ENCODE measurements at places on chromosomes 2 and 18.

GRCh38 chr18:13120255-13120654, 98.3 kb upstream of the LDLRAD4 start:
- no peak for DNase-seq

DNA sequence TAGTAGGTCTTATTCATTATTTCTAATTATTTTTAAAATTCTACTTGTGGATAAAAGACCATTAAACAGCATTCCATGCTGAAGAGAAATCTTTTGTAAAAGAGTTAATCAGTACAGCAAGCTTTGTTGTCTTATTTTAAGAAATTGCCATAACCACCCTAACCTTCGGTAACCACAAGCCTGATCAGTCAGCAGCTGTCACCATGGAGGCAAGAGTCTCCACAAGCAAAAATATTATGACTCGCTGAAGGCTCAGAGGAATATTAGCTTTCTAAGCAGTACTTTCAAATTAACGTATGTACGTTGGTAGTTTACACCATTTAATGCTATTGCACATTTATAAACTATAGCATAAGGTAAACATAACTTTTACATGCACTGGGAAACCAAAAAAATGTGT, 650.5 kb upstream of the LINC00305 start:
- DNase-seq, result no peak

GRCh38 chr18:65751155-65752085, 608 bp downstream of the CDH7 start:
- DNase-seq, result no peak

GRCh38 chr2:136242687-136243277, 124.8 kb upstream of the CXCR4 start:
- DNase-seq, result peak; percentile 55

DNA sequence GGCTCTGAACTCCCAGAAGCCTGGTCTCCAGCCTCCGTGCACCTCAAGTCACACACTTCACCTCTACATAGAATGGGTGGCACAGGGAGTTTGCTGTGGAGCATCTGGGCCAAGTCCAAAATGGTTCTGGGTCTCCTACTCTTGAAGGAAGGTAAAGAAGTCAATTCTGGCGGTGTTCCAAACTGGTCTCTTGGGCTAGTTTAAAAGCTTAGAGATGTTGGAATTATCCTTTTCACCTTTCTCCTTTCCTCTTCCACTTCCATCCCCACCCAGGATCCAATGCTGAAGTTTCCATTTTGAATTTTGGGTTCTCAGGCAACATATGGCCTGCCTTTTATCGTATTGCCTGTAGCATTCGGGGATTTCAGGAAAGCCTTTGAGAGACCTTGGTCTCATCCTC, 325.2 kb downstream of the PDE11A start:
- no peak for DNase-seq

DNA sequence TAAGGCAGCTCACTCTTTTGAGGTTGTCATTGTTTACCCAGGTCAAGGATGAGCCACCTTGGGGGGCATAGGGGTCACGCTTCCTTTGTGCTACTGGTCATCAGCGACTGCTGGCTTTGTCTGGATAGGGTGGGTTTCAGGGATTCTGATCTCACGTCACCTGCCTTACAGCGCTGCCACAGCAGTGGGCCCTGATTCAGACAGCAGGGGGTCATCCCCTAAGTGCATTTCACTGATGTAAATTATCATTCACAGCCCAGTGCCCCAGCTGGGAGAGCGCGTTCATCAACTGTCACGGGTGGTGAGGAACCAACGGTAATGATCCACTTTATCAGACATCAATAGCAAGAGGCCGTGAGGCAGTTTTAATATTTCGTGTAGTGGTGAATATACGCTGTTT, 291.2 kb downstream of the NEDD4L start:
- DNase-seq, result no peak

All from CD4-positive, alpha-beta T cell treated with Interleukin-1 beta for 1 hour (primary cell).